ENCODE measurements at places on chromosomes 2 and 18.
A peak's percentile ranks its signal among the peaks of the same experiment; 100 is the strongest.

DNA sequence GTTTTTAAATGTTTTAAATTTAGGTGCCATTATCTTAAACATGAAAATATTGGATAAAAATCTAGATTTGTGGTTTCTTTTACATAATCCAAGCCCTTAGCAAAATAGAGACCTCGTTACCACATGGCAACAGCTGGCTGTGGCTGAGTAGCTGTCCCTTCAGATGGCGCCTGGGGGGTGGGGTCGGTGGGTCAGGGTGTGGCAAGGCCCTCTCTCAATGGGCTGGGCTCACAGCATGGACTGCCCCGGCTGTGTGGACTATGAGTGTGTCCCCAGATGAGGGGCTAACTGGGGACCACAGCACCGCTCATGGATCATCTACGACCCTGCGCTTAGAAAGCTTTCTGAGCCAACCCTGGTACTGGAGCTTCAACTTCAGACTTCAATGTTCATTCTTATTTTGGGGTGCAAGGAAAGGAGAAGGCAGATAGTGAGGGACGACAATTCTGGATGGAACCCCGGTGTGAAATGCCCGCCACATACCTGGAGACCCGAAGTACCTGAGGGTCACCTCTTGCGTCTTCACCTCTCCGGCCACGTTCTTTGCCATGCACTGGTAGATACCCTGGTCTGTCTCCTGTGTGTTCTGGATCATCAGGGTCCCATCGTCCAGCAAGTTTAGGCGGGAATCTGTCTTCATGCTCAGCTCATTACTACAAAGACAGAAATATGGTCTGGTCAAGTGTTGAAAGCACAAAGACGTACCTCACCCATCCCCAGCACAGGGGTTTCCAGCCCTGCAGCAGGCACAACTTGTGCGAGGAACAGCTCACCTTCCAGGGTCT is 71.0 kb downstream of the PXDN start:
- H3K4me3 ChIP-seq: no peak overlapping the region
- no peak overlapping the region for H3K27ac ChIP-seq
- H3K27me3 ChIP-seq: no peaks in the 10 kb centered on the region
- DNase-seq: no peak
- peaks cover 66% of the 10 kb centered on the region for H3K36me3 ChIP-seq

GRCh38 chr2:133345638-133346037 is 222.6 kb downstream of the NCKAP5 start:
- no peak overlapping the region for H3K27ac ChIP-seq
- peaks cover 2% of the 10 kb centered on the region for H3K4me1 ChIP-seq
- no peak for DNase-seq
- H3K27me3 ChIP-seq: no peaks in the 10 kb centered on the region
- no peaks in the 10 kb centered on the region for H3K36me3 ChIP-seq
- H3K4me3 ChIP-seq: no peak overlapping the region

- peaks cover 8% of the 10 kb centered on the region for H3K4me1 ChIP-seq
- H3K27ac ChIP-seq: peak overlapping the region; percentile 85
- peak overlapping the region; percentile 46 for H3K4me3 ChIP-seq
- peak; percentile 85 for DNase-seq
- H3K36me3 ChIP-seq: no peaks in the 10 kb centered on the region
- no peaks in the 10 kb centered on the region for H3K27me3 ChIP-seq
Observed at GRCh38 chr2:187580462-187581124, 26.4 kb upstream of the TFPI start.

DNA sequence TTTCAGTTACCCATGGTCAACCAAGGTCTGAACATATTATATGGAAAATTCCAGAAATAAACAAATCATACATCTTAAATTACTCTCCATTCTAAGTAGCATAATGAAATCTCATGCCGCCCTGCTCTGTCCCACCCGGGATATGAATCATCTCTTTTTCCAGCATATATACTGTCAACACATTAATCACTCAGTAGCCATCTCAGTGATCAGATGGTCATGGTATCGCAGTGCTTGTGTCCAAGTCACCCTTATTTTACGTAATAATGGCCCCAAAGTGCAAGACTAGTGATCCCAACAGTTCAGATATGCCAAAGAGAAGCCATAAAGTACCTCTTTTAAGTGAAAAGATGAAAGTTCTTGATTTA is 43.8 kb downstream of the OSBPL6 start:
- H3K4me3 ChIP-seq: no peak overlapping the region
- no peak overlapping the region for H3K27ac ChIP-seq
- DNase-seq: peak; percentile 45
- no peaks in the 10 kb centered on the region for H3K36me3 ChIP-seq
- no peaks in the 10 kb centered on the region for H3K27me3 ChIP-seq

DNA sequence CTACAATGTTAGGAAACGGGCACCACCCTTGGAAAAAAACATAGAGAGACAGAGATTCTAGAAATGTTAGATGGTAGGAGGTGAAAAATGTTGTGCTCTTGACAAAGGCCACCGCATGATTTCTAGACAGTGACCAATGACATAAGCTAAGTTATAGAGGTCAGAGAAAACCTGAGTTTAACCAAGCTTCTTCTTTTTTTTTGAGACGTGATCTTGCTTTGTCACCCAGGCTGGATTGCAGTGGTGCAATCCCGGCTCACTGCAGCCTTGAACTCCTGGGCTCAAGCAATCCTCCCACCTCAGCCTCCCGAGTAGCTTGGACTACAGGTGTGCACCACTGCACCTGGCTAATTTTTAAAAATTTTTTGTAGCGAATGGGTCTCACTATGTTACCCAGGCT is 13.0 kb downstream of the FER1L5 start:
- no peak overlapping the region for H3K27ac ChIP-seq
- H3K27me3 ChIP-seq: no peaks in the 10 kb centered on the region
- H3K4me1 ChIP-seq: no peaks in the 10 kb centered on the region
- H3K4me3 ChIP-seq: no peak overlapping the region
- no peak for DNase-seq
- no peaks in the 10 kb centered on the region for H3K36me3 ChIP-seq

DNA sequence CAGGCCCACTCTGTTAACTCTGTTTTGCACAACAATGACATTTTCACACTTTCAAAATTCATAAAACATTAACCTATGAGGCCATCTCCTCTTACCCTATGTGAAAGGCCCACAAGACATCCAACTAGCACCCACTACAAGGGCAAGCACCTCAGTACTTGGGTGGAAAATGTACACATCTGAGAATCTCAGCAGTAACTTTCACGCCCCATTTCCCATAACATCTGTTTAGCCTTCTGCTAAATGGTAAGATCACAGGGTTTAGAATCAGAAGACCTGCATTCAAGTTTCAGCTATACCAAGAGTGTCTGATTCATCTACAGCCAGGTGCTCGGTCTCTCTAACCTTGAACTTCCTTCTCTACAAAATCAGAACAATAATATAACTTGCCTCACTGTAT is 89.2 kb downstream of the SP100 start:
- H3K4me3 ChIP-seq: no peak overlapping the region
- no peak for DNase-seq
- H3K27me3 ChIP-seq: no peaks in the 10 kb centered on the region
- no peak overlapping the region for H3K27ac ChIP-seq
- H3K36me3 ChIP-seq: peaks cover 7% of the 10 kb centered on the region

DNA sequence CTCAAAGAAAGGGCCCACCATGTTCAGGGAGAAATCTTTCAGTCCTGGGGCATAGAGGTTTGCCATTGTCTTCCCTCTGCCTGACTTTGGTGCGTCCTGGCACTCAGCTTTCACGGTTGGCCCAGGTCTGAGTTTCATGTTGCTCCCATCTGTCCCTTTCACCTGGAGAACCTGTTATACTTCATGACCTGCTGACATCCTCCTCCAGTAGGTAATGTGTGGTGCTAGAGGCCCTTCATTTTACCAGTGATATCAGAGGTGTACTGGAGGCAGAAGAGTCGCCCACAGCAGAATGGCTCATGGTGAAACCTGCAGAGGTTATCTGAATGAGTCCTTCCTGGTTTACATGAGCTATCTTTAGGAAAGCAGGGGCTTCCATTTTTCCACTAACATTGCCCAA is 128.8 kb upstream of the DLX2 start:
- DNase-seq: no peak
- H3K27me3 ChIP-seq: peaks cover 12% of the 10 kb centered on the region
- H3K36me3 ChIP-seq: no peaks in the 10 kb centered on the region
- H3K27ac ChIP-seq: peak overlapping the region; percentile 46

- no peak for DNase-seq
- no peaks in the 10 kb centered on the region for H3K36me3 ChIP-seq
- H3K4me1 ChIP-seq: no peaks in the 10 kb centered on the region
- H3K27ac ChIP-seq: no peak overlapping the region
- no peak overlapping the region for H3K4me3 ChIP-seq
Observed at GRCh38 chr2:105929516-105929915, 184.8 kb downstream of the NCK2 start.

- no peaks in the 10 kb centered on the region for H3K36me3 ChIP-seq
- no peaks in the 10 kb centered on the region for H3K4me1 ChIP-seq
- no peaks in the 10 kb centered on the region for H3K27me3 ChIP-seq
- H3K27ac ChIP-seq: no peak overlapping the region
Observed at GRCh38 chr2:116510117-116510671, 1304.3 kb upstream of the DDX18 start.

DNA sequence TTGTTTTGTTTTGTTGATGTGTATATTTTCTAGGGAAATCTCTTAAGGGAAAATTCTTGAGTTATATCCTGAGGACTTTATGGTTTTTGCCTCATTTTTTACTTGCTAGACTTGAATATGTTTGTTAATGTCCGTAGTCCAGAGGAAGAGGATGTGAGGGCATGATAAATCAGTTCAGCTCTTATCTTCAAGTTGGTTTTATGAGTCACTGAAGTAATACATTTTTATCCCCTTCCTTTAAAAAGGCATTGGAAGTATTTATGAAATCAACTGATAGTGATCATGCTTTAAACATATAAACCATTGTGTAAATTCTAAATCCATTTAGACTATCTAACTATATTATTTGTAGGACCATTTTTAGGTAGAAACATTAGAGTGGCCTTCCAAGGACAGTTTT is 43.9 kb upstream of the CYBRD1 start:
- peak; percentile 69 for DNase-seq
- H3K27ac ChIP-seq: no peak overlapping the region
- H3K4me1 ChIP-seq: peaks cover 2% of the 10 kb centered on the region
- peaks cover 3% of the 10 kb centered on the region for H3K36me3 ChIP-seq

- no peak overlapping the region for H3K27ac ChIP-seq
- DNase-seq: no peak
- no peak overlapping the region for H3K4me3 ChIP-seq
Observed at GRCh38 chr2:29275186-29275585, 160.0 kb downstream of the CLIP4 start.

GRCh38 chr2:39688181-39688580 is 22.5 kb downstream of the TMEM178A start:
- no peak overlapping the region for H3K27ac ChIP-seq
- no peaks in the 10 kb centered on the region for H3K36me3 ChIP-seq
- no peak for DNase-seq
- H3K4me3 ChIP-seq: no peak overlapping the region
- H3K4me1 ChIP-seq: no peaks in the 10 kb centered on the region
- 0 out of 2 replicates have a peak, but pooled peaks cover 2% of the 10 kb centered on the region for H3K27me3 ChIP-seq

DNA sequence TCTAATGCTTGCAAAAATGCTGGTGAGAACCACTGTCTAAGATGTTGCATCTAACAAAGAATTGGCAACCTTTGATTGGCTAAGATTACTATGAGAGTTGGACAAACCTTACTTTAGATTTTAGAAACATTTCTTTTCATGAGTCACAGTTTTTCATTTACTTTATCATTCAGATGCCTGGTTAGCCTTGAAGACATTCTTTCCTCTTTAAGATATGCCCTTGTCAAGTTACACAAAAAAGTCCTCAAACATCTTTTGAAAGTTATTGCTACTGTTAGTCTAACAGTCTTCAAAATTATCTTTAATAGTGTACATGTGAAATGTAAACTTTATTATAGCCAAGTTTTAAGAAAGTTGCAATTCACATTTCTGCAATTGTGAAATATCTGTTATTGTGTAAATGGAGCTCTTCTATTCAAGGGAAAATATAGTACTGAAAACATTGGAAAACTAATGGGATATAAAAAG is 276.3 kb downstream of the RND3 start:
- H3K4me1 ChIP-seq: peaks cover 18% of the 10 kb centered on the region
- DNase-seq: peak; percentile 89
- no peak overlapping the region for H3K4me3 ChIP-seq
- H3K27me3 ChIP-seq: no peaks in the 10 kb centered on the region
- H3K27ac ChIP-seq: no peak overlapping the region

- DNase-seq: peak; percentile 61
- no peak overlapping the region for H3K4me3 ChIP-seq
- H3K27me3 ChIP-seq: no peaks in the 10 kb centered on the region
- no peaks in the 10 kb centered on the region for H3K36me3 ChIP-seq
- H3K27ac ChIP-seq: no peak overlapping the region
Observed at GRCh38 chr18:3982541-3982940, 472.6 kb downstream of the DLGAP1 start.

GRCh38 chr2:239245872-239246721 is 154.7 kb downstream of the HDAC4 start:
- no peaks in the 10 kb centered on the region for H3K36me3 ChIP-seq
- DNase-seq: no peak
- H3K27ac ChIP-seq: no peak overlapping the region
- H3K4me1 ChIP-seq: peaks cover 13% of the 10 kb centered on the region

DNA sequence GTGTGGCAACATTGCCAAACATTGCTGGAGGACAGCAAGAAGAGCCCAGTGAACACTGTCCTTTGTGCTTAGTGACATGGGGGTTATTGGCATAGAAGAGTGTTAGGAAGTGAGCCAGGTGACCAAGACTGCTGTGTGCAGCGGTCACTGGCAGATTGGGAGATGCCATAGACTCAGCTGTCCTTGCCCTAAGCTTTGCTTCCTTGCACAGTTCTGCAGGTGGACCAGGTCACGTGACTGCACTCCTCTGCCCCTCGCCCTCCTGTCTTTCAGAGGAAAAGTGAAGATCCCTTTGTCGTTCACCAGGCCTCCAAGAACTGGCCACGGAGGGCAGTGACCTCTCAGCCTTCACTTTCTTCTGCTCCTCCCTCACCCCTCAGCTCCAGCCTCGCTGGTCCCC is 215.6 kb upstream of the SMIM21 start:
- no peak for DNase-seq
- no peaks in the 10 kb centered on the region for H3K4me1 ChIP-seq
- peaks cover 5% of the 10 kb centered on the region for H3K27me3 ChIP-seq
- no peak overlapping the region for H3K4me3 ChIP-seq
- H3K27ac ChIP-seq: no peak overlapping the region
- no peaks in the 10 kb centered on the region for H3K36me3 ChIP-seq

GRCh38 chr18:70522183-70522680 is 233.4 kb downstream of the SOCS6 start:
- H3K27me3 ChIP-seq: no peaks in the 10 kb centered on the region
- DNase-seq: no peak
- H3K4me3 ChIP-seq: no peak overlapping the region

GRCh38 chr2:222907790-222908441 is 47.1 kb downstream of the ACSL3 start:
- H3K4me3 ChIP-seq: no peak overlapping the region
- peak; percentile 83 for DNase-seq
- H3K36me3 ChIP-seq: peaks cover 13% of the 10 kb centered on the region

- no peaks in the 10 kb centered on the region for H3K4me1 ChIP-seq
- no peak for DNase-seq
- H3K27ac ChIP-seq: no peak within 1 kb of the TSS
- H3K27me3 ChIP-seq: no peaks in the 10 kb centered on the region
- H3K4me3 ChIP-seq: no peak within 1 kb of the TSS
- no peaks in the 10 kb centered on the region for H3K36me3 ChIP-seq
Observed at GRCh38 chr18:27185025-27185763, at the start of gene CHST9. Gene CHST9, minus strand, starts transcription at chr18:27185308. Its CDS starts 42,499 bp downstream, at chr18:27142809.
